Activated T-cell treated with anti-CD3 and anti-CD28 coated beads, Interleukin-2, amount 50 U/mL, for 72 hours (primary cell): ENCODE measurements at places on chromosomes 12 and 14.
A peak's percentile ranks its signal among the peaks of the same experiment; 100 is the strongest.

- DNase-seq: no peak
Observed at GRCh38 chr12:24815114-24815423, 133.8 kb downstream of the BCAT1 start.

GRCh38 chr12:50934981-50935807, 17.1 kb upstream of the HIGD1C start:
- no peak for DNase-seq

DNA sequence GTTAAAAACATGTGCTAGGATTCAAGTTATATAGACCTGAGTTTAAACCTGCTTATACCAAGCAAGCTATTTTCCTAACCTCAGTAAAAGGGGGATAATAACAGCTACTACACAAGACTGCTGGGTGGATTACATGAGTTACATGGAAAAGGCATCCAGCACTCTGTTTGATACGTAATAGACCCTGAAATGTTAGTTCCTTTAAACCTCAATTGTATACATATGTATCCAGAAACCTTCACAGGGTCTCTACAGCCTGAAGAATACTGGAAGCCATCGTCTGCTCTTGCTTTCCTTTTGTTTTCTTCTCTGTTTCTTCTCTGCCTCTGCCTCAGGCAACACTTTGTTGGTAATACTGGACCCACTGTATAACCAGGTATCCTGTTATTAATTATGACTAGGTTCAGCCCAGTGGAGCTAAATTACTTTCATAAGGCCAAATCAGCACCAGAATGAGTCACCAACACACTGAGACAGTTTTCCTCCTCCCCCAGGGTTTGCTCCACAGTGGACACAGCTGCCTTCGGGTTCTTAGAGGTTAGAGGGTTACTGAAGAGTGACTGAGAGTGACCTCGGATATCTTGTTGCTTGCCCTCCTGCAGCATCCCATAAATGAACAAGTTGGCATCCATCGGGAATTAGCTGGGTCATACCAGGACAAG, 127.1 kb downstream of the CAPZA3 start:
- DNase-seq: no peak

- no peak for DNase-seq
Observed at GRCh38 chr12:9033265-9033887, 44.0 kb downstream of the KLRG1 start.

DNA sequence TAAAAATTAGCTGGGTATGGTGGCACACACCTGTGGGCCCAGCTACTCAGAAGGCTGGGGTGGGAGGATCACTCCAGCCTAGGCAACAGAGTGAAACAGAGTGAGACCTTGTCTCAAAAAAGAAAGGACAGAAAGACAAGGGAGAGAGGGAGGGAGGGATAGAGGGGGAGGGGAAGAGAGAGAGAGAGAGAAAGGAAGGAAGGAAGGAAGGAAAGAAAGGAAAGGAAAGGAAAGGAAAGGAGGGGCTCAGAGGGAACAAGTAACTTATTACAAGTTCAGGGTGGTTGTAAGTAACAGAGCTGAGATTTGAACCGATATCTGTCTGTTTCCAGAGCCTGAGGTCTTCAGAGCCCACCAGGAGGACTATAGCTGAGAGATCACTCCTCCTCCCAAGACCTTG, 8.3 kb downstream of the IFFO1 start:
- no peak for DNase-seq

DNA sequence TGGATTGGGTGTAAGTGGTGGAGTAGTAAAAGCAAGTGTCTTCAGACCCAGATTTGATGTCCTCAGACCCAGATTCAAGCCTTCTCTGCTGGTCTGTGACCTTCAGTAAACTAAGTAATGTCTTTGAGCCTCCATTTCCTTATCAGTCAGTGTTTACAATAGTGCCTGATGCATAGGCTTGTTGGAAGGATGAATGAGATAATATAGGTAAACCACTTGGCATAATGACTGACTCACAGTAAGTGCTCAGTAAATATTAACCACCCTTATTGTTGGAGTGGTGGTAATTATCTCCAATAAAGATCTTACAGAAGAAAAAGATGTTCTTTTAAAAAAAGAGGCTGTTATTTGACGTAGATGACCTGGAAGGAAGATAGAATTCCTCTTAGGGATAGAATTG, 86.2 kb downstream of the IGF1 start:
- no peak for DNase-seq

DNA sequence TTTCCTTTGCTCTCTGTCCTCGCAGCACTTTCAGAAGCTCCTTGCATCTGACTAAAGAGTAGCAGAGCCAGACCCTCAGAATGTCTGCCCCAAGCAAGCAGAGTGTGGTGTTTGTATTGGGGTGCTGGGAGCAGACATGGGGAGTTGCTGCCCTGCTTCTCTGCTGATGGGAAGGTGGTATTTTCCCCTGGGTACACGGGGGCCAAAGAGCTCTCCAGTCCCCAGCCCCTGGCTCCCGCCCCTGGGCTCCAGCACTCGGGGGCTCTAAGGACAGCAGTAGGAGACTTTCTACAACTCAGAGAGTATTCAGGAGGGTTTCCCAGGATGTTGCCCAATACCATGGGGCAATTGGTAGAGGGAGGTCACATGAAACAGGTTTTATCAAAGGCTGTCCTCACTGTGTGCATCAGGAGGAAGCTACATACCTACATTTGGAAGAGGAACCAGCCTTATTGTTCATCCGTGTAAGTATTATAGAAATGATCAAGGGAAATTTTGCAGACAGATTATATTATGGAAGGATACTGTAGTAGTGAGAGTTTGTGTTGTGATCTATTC, 50.3 kb downstream of the DAD1 start:
- DNase-seq: no peak

DNA sequence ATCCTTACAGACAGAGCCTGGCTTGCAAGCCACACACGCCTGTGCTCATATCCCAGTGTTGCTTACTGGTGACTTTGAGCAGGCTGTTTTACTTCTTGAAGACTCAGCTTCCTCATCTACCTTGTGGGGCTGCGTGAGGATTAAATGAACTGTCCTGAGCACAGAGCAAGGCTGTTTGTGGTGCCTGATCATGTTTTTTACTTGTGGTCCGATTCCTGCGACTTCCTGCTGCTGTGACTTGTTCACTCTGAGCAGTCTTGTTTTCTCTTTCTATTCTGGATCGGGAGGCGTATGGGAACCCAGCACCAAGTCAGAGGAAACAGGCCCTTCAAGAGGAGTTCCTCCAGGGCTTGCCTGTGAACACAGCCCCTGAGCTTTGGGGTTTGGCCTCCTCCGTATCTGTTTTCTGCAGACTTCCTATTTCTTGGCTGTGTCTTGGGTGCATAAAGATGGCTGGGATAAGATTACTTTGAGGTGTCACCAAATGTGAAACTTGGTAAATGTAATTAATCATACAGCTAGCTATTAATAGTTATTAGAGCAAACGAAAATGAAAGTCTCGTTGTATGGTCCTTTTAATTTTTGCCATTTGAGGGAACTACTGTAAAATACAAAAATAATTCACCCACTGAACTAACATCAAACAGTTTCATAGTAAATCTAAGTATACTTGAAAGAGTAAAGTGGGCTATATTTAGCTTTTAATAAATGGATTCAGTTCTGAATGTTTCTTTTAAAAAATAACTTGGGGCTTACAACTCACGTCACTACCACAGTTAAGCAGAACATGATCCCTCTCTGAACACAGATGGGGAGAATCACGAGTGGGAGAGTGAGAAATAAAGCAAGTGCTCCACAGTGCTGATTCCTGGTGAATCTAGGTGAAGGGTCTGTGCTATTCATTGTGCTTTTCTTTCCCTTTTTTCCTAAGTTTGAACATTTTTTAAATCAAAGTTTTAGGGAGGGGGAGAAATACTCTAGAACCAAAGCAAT, 251.5 kb downstream of the FOXN3 start:
- no peak for DNase-seq

- DNase-seq: no peak
Observed at GRCh38 chr14:21169573-21169972, 13.7 kb upstream of the OR5AU1 start.

- no peak for DNase-seq
Observed at GRCh38 chr12:125305231-125305630, 240.0 kb downstream of the AACS start.

- DNase-seq: peak; percentile 55
Observed at GRCh38 chr14:75549169-75549568, 26.9 kb downstream of the BATF start.

DNA sequence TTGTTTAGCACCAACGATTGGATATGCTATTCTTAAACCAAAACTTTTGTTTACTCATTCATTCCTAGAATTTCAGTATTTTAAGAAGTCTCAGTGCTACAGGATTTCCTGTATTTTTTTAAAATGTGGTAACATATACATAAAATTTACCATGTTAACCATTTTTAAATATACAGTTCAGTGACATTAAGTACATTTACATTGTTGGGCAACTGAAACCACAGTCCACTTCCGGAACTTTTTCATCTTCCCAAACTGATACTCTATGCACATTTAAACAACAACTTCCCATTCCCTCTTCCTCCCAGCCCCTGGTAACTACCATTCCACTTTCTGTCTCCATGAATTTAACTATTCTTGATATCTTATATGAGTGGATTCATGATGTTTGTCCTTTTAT, 30.3 kb downstream of the PDE3A start:
- no peak for DNase-seq

GRCh38 chr14:59206892-59207291, 18.4 kb downstream of the DAAM1 start:
- DNase-seq: no peak

DNA sequence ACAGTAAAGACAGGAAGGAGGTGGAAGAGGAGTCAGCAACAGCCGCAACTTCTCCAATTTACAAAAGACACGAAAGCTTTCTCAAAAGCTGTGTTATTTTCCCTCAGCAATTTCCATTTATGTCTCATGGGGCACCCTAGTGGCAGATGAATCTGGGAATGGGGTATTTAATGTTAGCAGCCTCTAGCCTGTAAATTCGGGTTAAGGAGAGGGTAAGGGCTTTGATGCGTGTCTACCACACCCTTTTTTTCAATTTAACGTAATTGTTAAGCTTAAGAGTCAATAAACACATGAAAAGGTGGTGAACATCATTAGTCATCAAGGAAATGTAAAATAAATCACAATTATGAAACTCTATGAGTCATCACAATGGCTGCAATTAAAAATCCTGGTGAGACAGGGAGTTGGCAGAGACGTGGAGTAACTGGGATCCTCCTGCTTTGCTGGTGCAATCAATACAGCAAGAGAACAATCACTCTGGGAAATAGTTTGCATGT, 986.4 kb downstream of the AACS start:
- no peak for DNase-seq

GRCh38 chr14:105022276-105022670, 1.4 kb upstream of the CDCA4 start:
- no peak for DNase-seq

- no peak for DNase-seq
Observed at GRCh38 chr14:23984891-23985602, 3.7 kb upstream of the DHRS4L2 start.

GRCh38 chr14:55399852-55400251, 11.8 kb downstream of the ATG14 start:
- no peak for DNase-seq

DNA sequence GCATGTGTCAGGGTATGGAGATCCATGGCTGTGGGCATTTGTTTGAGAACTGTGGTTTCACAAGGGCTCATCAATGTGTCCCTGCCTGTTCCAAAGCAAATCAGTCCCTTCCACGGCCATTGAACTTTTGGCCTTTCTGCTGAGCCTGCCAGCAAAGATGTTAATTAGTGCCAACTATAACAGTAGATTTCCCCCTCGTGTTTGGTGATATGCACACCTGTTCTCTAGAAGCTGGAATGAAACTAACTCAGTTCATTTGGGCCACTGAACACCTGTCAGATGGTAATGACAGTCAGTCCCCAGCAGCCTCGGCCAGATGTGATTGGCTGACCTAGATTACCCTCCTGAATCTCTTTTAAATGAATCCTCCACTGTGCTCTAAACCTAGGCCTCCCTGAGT, 43.2 kb downstream of the IRAK3 start:
- no peak for DNase-seq

DNA sequence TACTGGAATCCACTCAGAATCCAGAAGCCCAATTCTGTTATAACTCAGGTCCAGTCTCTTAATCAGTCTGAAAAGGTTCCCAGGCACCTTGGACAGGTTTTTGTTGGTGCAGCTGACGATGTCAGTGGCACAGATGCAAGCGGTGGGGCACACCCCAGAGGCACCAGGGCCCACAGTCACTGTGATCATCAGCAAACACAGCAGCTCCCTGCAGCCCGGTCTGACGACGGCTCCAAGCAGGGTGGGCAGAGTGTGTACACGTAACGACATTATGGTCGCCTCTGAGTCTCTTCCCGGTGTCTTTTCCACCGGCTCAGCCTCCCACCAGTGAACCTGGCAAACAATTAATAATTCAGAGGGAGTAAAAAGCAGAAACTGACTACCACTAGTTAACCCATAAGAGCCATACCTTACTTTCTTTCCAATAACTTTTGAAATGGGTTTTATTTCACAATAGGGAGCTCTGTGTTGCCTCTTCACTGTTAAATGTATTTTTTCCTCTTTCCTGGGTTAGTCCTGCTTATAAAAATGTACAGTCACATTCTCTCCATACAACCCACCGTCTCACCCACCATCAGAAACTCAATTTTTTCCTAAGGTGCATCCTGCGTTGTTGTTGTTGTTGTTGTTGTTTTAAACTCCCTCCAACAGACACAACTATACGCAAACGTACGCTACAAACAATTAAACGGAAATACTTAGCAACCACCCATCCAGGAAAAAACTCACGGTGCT, 521 bp upstream of the PCED1B start:
- peak; percentile 61 for DNase-seq

GRCh38 chr12:107108995-107109508, 15.7 kb upstream of the CRY1 start:
- no peak for DNase-seq

DNA sequence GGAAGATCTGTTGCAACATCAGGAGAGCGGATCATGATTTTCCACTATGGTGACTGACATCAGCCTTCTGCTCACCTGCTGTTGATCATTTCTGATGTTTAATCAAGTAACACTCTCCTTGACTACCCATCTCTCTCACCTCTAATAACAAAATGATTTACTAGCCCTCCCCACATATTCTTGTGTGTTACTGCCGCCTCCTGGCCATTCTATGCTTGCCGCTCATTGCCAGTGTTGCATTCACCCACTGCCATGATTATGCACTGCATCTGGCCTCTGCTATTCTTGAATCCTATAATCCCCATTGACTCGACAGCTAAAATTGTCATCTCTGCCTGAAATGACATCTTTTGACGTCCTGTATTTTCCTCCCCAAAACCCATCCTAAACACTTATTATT, 113.8 kb downstream of the RERGL start:
- DNase-seq: no peak

- no peak for DNase-seq
Observed at GRCh38 chr14:26593357-26593756, 4.5 kb downstream of the NOVA1 start.

DNA sequence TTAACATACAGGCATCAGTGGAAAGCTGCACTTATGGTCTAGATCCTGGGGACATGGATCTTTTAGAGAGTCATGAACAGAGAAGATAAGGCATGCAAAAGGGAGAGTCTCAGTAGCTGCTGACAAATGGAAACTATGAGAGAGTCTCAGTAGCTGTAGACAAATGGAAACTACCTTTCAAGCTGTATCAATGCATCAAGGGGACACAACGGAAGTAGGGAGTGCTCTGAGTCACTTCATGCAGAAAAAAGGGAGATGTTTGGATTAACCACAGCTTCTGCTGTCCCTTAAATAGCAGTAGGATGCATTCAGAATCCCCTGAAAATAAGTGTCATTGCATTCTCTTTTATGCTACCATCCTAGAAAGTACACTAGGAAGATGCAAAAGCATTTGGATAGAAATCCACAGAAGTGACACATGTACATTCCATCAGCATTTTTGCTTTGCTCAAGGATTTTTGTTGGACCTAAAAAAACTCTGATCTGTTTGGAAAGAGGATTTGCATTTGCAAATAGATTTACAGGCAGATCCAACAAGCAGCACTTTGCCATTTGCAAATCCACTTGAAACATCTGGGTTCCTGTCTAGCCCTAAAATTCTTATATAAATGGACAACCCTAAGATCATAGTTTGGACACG, 227.5 kb upstream of the LMO3 start:
- DNase-seq: no peak
